ENCODE measurements at places on chromosomes 7 and 10. TPM values are rescaled to one million over a fixed set of nuclear protein-coding genes. Genes with fewer than 3 reads are reported as not detected.
A peak's percentile ranks its signal among the peaks of the same experiment; 100 is the strongest.

DNA sequence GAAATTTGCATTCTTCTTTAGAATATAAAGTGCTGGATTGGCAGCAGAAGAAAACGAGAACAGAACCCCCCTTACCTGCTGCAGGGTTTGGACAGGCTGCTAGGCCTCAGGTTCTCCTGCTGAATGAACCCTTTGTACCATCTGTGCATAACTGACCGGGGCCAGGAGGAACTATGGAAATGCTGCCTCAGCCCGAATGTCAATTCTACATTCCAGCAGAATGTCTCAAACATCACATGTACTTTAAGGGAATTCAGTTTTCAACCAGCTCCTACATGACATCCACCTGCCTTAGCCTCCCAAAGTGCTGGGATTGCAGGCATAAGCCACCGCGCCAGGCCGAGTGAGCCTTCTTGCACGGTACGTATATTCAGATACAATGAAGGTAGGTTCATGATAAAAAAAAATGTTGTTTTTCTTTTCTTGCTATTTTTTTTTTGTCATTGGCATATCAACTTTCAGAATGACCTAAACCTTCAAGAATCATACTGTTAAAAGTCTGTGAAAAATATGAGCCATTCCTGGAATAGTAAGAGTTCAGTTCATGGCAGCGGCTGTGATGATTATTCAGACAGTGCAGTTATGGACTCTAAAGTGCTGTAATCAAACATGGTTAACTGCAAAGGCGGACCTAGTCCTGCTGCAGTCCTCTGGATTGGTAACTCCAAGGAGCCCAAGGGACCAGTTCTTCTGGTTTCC is 84.4 kb upstream of the TNS3 start:
- DNase-seq, result peak; percentile 48

- no peak for DNase-seq
Measured at GRCh38 chr10:132963430-132963960, 21.1 kb upstream of the CFAP46 start.

GRCh38 chr10:35487336-35488034 is 117.7 kb upstream of the GJD4 start:
- DNase-seq, result peak; percentile 97

- DNase-seq, result no peak
Measured at GRCh38 chr7:35817930-35818329, 17.1 kb downstream of the SEPTIN7 start.

DNA sequence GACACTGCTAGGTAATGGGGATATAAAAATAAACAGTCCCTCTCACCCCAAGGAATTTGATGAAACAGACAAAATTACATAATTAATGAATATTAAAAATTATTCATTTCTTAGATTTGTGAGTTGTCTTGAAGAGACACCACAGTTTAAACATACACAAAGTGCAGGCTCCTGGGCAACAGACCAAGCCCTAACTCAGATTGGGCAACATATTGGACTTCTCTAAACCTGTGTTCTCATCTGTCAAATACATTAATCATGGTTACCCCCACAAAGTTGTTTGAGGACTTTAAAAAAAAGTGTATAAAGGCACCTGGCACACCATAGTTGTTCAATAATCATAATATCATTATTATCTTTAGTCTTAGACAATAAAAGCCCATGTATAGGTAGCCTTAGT is 62.5 kb upstream of the CAPZA2 start:
- no peak for DNase-seq

DNA sequence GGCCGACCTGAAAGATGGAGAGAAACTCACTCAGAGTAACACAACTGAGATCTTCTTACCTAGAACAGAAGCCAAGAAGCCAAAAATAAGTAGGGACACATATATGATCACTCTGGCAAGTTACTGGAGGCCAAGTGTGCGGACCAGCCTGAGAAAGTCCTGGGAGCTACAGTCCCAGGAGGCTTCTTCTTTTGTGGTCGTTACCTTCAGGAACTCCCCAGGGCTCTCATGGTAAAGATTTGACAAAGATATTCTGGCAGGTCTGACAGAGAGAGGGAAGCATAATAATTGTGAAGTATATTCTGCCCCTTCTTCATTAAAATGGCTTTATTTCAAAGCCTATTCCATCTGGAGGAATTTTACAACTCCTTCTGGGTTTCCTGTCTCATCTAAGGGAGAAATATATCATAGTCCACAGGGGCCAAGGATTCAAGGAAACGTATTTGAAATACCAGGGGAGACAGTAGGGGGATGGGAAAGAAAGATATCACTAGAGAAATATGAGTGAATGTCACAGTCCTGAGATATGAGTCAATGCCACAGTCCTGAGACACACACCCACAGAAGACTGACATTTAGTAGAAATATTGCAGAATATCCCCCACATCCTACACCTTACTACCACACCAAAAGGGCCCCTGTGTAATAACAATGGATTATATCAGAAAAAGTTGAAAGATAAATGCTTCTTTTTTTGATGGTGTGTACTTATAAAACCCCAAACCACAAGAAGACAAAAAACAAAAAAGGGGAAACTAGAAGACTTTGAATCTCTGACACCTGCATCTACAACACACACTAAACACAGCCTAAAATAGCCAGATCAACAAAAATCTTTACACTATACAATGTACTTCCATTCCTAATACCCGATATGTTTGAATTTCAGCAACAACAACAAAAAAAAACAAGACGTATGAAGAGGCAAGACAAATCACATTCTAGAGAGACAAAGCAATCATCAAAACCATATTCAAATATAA is 594.2 kb upstream of the NRG3 start:
- no peak for DNase-seq

GRCh38 chr10:77498829-77499228 is 138.8 kb downstream of the KCNMA1 start:
- no peak for DNase-seq

DNA sequence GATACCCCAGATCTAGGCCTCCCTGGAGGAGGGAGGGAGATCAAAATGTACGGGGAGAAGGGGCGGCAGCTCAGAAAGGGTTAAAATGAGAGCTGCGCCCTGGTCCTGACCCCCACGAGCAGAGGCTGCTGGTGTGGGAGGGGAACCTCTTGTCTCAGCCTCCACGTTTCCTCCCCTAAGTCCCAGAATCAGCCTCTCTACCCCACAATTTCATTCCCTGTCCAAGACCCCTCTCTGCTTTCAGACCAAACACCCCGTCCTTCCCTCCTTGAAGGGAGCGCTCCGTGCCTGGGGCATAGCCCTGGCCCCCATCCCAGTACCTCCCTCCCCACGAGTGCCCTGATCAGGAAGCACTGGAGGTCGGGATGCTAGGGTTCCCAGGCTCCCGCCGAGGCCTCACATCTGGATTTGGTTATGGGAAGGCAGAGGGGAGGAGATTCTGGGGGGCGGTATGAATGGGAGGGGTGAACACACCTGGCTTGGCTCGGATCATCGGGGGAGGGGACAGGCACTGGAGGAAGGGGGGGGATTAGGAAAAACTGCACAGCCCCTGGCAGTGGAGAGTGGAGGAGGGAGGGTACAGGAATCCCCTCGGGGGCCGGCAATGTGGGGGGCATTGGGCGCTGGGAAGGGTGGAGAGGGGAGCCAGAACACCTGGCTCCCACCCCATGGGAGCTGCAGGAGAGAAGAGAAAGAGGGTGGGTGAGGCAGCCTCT is 2.7 kb downstream of the EPHB4 start:
- no peak for DNase-seq

DNA sequence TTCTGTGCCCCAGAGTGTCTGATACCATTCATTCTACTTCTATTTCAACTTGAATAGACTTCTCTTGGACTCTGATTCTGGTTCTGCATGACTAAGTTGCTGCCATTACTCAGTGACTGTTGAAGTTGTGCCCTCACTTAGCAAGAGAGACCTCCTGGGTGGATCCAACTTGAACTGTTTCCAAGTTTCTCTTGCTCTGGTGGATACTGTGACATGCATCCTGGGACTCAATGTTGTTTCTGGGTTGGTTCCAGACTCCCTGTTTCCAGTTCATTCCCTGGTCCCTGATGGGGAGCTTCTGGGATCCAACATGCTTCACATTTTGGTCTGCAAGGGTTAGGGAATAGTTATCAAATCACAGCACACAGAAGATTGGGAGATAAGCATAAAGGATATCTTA is 26.2 kb upstream of the PRPF18 start:
- peak; percentile 19 for DNase-seq

DNA sequence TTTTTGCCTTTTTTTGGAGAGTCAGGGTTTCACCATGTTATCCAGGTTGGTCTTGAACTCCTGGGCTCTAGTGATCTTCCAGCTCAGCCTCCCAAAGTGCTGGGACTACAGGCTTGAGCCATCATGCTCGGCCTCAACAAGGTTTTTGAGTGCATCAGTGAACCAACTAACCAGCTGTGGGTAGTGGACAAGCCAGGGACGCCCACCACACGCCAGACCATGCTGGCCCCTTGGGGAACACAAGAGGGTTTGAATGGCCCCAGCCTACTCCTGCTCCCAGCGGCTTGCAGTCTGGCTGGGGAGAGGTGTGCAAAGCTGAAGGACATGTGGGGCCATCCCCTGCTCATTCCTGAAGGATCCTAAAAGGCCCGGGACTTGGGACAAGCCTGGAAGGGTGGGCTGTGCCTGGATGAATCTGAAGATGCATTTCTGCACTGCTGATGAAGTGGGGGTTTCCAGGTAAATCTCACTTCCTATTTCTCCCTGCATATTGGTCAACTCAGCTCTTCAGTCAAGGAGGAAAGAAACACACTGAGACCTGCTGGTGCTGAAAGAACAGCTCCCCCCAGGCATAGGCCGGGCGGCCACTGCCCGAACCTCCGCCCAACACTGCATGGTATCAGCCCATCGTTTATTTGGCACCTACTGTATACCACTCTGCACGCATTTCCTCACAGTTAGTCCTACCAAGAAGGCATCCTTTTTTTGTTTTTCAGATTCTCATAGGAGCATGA is 6.9 kb downstream of the MMD2 start:
- DNase-seq, result peak; percentile 38

SLC16A12 gene
- 0.16 TPM for total RNA-seq

GDF10 gene
- total RNA-seq, result not detected

HTR7 gene
- total RNA-seq, result 18.2 TPM

PCGF6 gene
- 11.6 TPM for total RNA-seq

All from myocyte (in vitro differentiated cells).